ENCODE measurements at places on chromosomes 5 and 9. TPM values are rescaled to one million over a fixed set of nuclear protein-coding genes. Genes with fewer than 3 reads are reported as not detected.

DNA sequence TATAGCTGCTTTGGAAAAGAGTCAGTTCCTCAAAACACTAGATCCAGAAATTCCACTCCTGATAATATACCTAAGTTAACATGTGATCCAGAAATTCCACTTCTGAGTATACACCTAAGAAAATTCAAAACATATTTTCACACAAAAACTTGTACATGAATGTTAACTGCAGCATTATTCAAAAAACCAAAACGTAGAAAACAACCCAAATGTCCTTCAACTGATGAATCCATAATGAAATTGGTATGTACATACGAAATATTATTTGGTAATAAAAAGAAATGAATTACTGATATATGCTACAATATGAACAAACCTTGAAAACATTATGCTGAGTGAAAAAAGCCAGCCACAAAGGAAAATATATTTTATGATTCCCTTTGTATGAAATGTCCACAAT lies 16.5 kb upstream of the AFF4 start:
- H3K36me3 ChIP-seq, result no peaks in the 10 kb centered on the region
- no peak overlapping the region for H3K4me3 ChIP-seq
- no peaks in the 10 kb centered on the region for H3K4me1 ChIP-seq
- no peak overlapping the region for H3K27ac ChIP-seq
- H3K27me3 ChIP-seq, result peaks cover 5% of the 10 kb centered on the region

Gene FAM153A
- 6.3 TPM for total RNA-seq

DNA sequence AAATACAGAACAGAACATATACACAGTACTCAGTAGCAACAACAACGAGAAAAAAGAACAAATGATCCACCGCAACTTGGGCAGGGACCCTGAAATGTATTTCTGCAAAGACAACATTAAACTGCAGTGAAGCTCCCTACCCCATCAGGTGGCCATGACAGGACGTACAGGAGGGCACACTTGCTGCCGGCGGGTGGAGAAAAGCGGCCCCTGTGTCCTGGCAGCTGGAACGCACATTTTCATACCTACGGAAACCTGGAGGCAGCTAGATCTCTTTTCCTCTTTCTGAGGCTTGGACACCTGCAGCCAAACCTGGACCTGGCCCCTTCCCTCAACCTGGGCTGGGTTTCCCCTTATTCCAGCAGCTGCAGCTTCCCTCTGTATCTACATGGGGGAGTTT lies 42.2 kb upstream of the ZNF354B start:
- DNase-seq, result no peak
- H3K4me3 ChIP-seq, result no peak overlapping the region
- H3K4me1 ChIP-seq, result no peaks in the 10 kb centered on the region

DNA sequence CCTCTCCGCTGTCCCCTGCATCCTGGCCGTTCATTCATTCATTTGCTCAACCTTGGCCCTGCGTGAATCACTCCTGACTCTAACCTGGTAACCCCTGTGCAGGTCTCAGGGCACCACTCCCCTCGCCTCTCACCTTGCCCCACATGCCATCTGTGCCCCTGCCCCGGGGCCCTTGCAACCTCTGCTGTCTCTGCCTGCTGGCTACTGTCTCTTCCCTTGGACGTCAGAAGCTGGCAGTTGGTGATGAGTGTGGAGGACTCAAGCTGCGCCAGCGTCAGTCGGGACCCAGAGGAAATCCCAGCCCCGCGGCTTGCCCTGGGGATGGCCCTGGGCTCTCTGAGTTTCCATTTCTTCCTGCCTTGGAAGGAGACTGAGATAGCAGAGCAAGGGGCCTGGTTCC lies 154.9 kb downstream of the OLFM1 start:
- H3K27ac ChIP-seq, result no peak overlapping the region
- no peak overlapping the region for H3K4me3 ChIP-seq
- DNase-seq, result no peak
- H3K27me3 ChIP-seq, result no peaks in the 10 kb centered on the region
- H3K36me3 ChIP-seq, result no peaks in the 10 kb centered on the region

Gene TXNDC8
- total RNA-seq, result not detected

DNA sequence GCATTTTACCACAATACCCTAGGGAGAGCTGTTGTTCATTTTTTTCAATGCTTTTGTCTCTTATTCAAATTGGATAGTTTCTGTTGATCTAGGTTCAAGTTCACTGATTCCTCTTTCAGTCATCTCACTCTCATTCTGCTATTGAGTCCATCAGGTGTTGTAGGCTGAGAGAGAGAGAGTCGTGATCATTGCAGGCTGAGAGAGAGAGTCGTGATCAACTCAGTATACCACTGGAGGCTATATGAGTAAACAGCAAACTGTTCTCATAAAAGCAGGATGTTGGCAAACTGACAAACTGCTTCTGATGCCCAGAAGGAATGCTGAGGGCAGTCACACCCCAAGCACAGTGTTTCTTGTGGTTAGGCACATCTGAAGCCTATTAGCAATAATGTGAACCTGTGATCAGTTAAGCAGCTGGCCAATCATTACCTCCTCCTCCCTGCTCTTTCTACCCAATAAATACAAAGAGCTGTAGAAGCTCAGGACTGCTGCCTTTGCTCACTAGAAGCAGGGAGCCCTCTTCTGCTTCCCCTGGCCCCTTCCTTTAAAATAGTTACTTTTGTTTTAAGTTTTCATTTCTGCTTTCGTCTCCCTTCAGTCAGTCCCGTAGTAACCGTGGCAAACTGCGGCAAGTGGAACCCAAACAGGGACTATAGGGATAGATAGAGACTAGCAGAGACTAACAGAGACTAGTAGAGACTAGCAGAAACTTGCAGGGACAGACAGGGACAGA lies 476.1 kb upstream of the ACO1 start:
- H3K4me3 ChIP-seq, result no peak overlapping the region
- H3K4me1 ChIP-seq, result no peaks in the 10 kb centered on the region
- no peak overlapping the region for H3K27ac ChIP-seq
- DNase-seq, result no peak
- no peaks in the 10 kb centered on the region for H3K36me3 ChIP-seq
- no peaks in the 10 kb centered on the region for H3K27me3 ChIP-seq

Gene NMUR2
- total RNA-seq, result not detected

DNA sequence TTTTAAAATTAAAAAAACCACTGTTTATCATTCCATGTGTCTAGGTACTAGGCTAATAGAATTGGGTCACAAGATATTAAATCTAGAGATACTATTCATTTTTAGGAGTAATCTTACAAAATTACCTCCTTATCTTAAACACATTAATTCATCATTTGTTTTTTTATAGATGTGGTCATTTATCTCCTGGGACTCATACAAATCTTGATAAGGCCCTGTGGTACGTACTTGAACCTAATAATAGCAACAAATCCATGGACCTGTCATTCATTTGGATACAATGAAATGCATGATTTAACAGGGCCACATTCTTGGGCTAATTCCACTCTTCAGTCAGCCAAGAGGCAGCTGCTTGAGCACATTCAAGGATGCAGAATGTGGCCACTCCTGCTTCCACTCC lies 66.4 kb upstream of the MARCHF11 start:
- no peak for DNase-seq
- no peaks in the 10 kb centered on the region for H3K4me1 ChIP-seq
- H3K4me3 ChIP-seq, result no peak overlapping the region
- no peaks in the 10 kb centered on the region for H3K36me3 ChIP-seq
- no peaks in the 10 kb centered on the region for H3K27me3 ChIP-seq

DNA sequence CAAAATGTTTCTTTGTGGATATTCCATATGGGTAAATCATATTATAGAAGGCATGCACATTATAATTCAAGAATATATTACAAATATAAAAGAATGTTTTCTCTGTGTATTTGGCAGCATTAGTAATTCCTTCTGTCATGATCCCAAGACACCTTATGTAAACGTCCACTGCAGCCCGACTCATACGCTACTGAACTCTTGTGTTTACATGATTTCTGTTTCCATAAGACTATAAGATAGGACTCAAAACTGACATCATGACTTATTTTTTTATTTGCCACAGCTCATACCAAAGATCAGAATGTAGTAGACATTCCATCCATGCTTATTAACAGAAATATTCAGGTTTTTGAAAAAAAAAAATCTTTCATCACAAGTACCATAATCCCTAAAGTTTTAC lies 234.1 kb downstream of the AP3B1 start:
- DNase-seq, result no peak
- H3K27ac ChIP-seq, result no peak overlapping the region
- no peaks in the 10 kb centered on the region for H3K4me1 ChIP-seq
- peaks cover 3% of the 10 kb centered on the region for H3K36me3 ChIP-seq
- H3K4me3 ChIP-seq, result no peak overlapping the region
- H3K27me3 ChIP-seq, result no peaks in the 10 kb centered on the region

Gene BTNL3
- total RNA-seq, result not detected

- no peaks in the 10 kb centered on the region for H3K36me3 ChIP-seq
- H3K27ac ChIP-seq, result no peak overlapping the region
- peaks cover 10% of the 10 kb centered on the region for H3K27me3 ChIP-seq
- no peaks in the 10 kb centered on the region for H3K4me1 ChIP-seq
- H3K4me3 ChIP-seq, result no peak overlapping the region
Measured at GRCh38 chr9:98563988-98564387, 144.7 kb downstream of the GABBR2 start.

Gene TMEM174
- total RNA-seq, result not detected

Gene FOXD4L6
- total RNA-seq, result 0.16 TPM

Gene SLC22A4
- total RNA-seq, result 1.6 TPM

Gene KIAA0825
- 0.47 TPM for total RNA-seq

Gene SLC9A3
- total RNA-seq, result 3.0 TPM

GRCh38 chr9:75083188-75083970 lies 4.6 kb downstream of the NMRK1 start:
- no peak overlapping the region for H3K27ac ChIP-seq
- no peaks in the 10 kb centered on the region for H3K27me3 ChIP-seq
- H3K4me1 ChIP-seq, result peaks cover 34% of the 10 kb centered on the region
- no peak for DNase-seq
- no peak overlapping the region for H3K4me3 ChIP-seq
- peaks cover 25% of the 10 kb centered on the region for H3K36me3 ChIP-seq

GRCh38 chr9:13274886-13275641 lies 4.4 kb downstream of the MPDZ start:
- peaks cover 6% of the 10 kb centered on the region for H3K27me3 ChIP-seq
- no peak overlapping the region for H3K4me3 ChIP-seq
- DNase-seq, result no peak
- H3K4me1 ChIP-seq, result no peaks in the 10 kb centered on the region

Gene RFX3
- total RNA-seq, result 11.3 TPM

Gene LIX1
- total RNA-seq, result not detected

DNA sequence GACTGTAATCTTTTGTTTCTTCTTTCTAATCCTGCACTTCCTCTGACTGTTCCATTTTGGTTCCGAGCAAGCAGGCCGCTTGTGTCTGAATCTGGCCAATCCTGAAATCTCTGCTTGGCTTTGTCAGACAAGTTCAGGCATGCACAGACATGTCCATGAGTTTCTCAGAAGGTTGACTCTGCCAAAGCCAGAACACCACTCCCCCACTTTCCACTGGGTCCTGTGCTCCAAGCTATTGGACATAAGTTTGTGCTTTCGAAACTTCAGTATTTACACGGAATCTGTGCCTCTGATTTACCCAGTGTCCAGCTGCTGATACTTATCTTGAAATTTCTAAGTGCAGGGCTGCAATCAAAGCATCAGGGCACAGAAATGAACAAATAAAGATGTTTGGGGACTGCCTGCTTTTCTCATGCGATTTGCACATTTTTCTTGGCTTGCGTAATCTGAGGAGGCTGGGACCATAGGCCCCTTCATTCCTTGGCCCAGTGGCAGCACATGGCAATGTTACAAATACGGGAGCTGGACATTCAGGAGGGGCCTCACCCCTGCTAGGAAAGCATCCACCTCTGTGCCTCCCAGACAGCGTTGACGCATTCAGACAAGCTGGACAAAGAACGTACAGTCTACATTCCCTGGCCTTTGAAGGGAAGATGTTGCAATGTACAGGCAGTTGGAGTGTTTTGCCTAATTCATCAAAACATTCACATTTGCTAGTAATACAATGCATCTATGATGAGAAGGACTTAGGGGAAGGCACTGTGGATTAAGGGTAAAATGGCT lies 209.2 kb upstream of the PAPPA start:
- H3K27ac ChIP-seq, result no peak overlapping the region
- no peaks in the 10 kb centered on the region for H3K27me3 ChIP-seq
- H3K4me3 ChIP-seq, result no peak overlapping the region
- DNase-seq, result no peak
- H3K36me3 ChIP-seq, result no peaks in the 10 kb centered on the region

Gene KIAA1958
- 8.2 TPM for total RNA-seq

GRCh38 chr5:175471196-175471595 lies 7.2 kb upstream of the SFXN1 start:
- no peaks in the 10 kb centered on the region for H3K36me3 ChIP-seq
- H3K4me1 ChIP-seq, result peaks cover 18% of the 10 kb centered on the region
- no peak overlapping the region for H3K4me3 ChIP-seq
- peaks cover 11% of the 10 kb centered on the region for H3K27me3 ChIP-seq
- DNase-seq, result no peak
- no peak overlapping the region for H3K27ac ChIP-seq

DNA sequence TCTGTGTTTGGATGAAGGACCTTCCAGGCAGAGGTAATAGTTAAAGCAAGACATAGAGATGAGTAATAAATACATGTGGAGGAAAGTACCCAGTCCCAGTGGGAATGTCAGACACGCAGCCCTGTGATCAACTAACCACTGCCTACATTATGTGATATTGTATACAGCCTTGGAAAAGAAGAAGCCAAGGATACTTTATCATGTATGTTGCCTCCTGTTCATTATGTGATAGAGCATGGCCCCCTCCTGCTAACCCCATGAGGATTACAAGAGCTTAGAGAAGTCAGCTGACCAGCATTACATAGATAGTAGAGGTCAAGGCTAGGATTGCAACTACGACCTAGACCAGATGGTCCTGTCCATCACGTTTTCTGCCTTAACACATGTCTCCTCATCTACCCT lies 497.0 kb upstream of the TNC start:
- no peaks in the 10 kb centered on the region for H3K4me1 ChIP-seq
- H3K27me3 ChIP-seq, result no peaks in the 10 kb centered on the region
- H3K36me3 ChIP-seq, result no peaks in the 10 kb centered on the region
- no peak overlapping the region for H3K4me3 ChIP-seq
- no peak overlapping the region for H3K27ac ChIP-seq

GRCh38 chr5:151624476-151624875 lies 33.3 kb upstream of the FAT2 start:
- DNase-seq, result no peak
- no peak overlapping the region for H3K27ac ChIP-seq
- no peak overlapping the region for H3K4me3 ChIP-seq

GRCh38 chr9:23707249-23707648 lies 118.8 kb downstream of the ELAVL2 start:
- H3K36me3 ChIP-seq, result no peaks in the 10 kb centered on the region
- H3K27ac ChIP-seq, result no peak overlapping the region
- no peaks in the 10 kb centered on the region for H3K27me3 ChIP-seq
- H3K4me3 ChIP-seq, result no peak overlapping the region
- DNase-seq, result no peak
- no peaks in the 10 kb centered on the region for H3K4me1 ChIP-seq

- H3K27me3 ChIP-seq, result no peaks in the 10 kb centered on the region
- H3K4me1 ChIP-seq, result no peaks in the 10 kb centered on the region
- H3K27ac ChIP-seq, result no peak overlapping the region
- no peak overlapping the region for H3K4me3 ChIP-seq
- no peak for DNase-seq
- no peaks in the 10 kb centered on the region for H3K36me3 ChIP-seq
Measured at GRCh38 chr5:25713259-25713658, 1068.5 kb upstream of the CDH10 start.

GRCh38 chr9:87868175-87868574 lies 14.5 kb upstream of the SPATA31E1 start:
- no peak for DNase-seq
- no peak overlapping the region for H3K27ac ChIP-seq
- no peak overlapping the region for H3K4me3 ChIP-seq
- H3K4me1 ChIP-seq, result no peaks in the 10 kb centered on the region
- H3K36me3 ChIP-seq, result no peaks in the 10 kb centered on the region
- peaks cover 3% of the 10 kb centered on the region for H3K27me3 ChIP-seq
